ENCODE measurements at places on chromosomes 1 and 21.
A peak's percentile ranks its signal among the peaks of the same experiment; 100 is the strongest.

- DNase-seq = no peak
Observed at GRCh38 chr1:182978151-182978853, 25.3 kb upstream of the SHCBP1L start.

- DNase-seq = no peak
Observed at GRCh38 chr1:64967381-64967780, 1.0 kb upstream of the JAK1 start.

GRCh38 chr1:204405988-204406387, 5.6 kb downstream of the PPP1R15B start:
- peak; percentile 1 for DNase-seq

GRCh38 chr1:238112952-238113621, 222.4 kb upstream of the ZP4 start:
- DNase-seq = no peak

GRCh38 chr1:239367196-239367810, 19.1 kb upstream of the CHRM3 start:
- no peak for DNase-seq

DNA sequence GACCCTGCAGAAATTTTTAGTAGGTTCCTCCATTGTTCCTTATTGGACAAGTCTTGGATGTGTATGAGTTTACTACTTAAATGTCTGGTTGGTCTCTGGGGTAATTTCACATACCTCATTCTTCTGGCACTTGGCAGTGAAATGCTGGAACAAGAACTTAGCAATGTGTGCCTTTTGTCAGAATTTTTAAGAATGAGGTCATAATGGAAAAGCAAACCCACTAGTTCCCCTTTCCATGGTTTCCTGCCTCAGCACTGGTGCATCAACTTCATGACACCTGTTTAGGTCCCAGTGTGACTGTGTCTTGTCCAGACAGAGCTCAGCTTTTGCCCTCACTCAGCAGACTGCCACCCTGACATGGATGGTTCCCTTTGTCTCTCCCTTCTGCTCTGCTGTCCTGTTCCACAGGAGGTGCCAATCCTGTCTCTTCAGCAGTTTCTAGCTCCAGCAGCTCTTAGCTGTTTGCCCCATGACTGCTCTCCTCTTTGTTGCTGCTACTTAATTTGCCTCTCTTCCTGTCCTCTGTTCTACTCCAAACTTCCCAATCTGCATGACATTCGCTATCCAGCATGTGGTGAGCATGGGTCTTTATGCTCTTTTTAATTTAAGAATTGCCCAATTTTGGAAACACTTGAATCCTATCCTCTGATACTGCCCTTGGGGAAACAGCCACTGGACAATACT, 135.6 kb downstream of the CYYR1 start:
- no peak for DNase-seq

DNA sequence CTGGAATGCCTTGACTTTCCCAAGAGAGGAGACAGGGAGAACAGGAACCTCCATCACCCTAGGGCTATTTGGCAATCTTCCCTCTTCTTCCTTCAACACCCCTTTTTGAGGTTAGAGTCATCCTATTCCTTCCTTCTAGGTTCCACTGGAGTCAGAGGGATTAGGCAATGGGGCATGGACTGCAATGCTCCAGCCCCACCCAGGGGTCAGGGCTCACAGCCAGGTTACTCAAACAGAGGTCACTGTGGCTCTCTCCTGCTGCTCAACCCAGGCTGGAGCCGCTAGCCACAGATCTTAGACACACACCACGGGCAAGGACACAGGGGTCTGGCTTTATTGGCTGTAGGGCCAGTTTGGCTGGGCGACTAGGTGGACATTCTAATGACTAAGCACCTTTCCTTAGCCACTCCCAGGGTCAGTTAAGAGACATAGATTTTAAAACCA, 145.5 kb upstream of the NRIP1 start:
- no peak for DNase-seq

DNA sequence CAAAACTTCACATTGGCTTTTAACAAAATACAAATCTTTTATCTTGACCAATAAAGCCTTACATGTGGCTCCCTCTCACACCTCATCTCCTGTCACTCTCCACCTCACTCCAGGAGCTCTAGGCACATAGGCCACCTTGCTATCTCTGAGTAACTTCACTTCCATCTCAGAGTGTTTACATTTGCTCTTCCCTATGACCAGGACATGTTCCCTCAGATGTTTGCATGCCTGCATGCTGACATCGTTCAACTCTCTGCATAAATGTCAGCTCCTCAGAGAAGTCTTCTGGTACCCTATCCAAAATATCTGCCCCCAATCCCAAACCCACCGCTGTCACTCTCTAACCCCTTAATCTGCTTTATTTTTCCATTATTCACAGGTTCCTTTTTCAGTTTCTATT, 110.9 kb downstream of the TOMM20 start:
- no peak for DNase-seq

DNA sequence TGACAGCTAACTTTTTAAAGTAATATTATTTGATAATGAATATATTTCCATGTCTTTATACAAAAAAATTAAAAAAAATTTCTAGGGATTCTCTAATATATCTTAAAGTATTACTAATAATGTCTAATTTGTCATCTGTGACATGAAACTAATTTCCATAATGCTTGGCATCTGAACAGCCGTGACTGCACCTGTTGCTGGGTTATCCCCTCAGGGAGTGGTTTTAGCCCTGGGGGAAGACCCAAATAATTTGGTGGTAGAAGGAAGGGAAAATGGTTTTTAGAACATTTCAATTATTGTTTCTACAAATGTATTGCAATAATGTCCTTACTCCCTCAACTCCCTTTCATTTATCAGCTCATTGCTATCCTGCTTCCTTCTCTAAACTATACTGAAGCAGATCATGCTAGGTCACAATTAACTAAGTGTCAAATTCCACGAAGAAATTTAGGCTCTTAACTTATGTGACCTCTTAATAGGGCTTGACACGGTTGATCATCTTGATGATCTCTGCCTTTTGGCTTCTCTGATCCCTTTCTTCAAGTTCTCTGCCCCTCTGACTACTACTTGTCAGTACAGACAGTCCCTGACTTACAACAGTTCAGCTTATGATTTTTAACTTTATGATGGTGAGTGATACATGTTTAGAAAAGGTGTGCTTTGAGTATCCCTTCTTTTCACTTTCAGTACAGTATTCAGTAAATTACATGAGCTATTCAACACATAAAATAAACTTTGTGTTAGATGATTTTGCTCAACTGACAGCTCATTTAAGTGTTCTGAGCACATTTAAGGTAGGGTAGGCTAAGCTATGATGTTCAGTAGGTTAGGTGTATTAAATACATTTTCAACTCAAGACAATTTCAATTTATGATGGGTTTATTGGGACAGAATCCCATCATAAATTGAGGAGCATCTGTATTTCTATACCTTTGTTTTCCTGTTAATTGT, 26.4 kb upstream of the DPH5 start:
- DNase-seq = no peak

GRCh38 chr21:40200126-40200525, 332.9 kb downstream of the PCP4 start:
- DNase-seq = no peak

DNA sequence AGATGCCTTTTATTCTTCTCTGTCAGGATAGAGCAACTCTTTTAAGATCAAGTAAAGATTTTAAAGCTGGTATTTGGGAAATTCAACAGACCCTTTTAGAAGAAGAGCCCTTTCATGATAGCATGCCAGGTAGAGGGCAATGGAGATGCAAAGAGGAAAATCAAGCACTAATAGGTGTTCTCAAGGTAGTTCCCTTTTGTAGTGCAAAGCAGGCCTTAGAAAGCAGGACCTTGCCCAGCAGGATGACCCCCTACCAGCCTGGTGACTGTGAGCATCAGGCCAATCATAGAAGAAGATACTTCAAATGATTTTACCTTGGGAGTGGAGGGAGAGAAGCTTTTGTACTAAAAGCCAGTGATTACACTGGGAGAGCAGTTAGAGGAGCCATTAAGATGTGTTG, 381.4 kb upstream of the ZRANB2 start:
- DNase-seq = no peak

DNA sequence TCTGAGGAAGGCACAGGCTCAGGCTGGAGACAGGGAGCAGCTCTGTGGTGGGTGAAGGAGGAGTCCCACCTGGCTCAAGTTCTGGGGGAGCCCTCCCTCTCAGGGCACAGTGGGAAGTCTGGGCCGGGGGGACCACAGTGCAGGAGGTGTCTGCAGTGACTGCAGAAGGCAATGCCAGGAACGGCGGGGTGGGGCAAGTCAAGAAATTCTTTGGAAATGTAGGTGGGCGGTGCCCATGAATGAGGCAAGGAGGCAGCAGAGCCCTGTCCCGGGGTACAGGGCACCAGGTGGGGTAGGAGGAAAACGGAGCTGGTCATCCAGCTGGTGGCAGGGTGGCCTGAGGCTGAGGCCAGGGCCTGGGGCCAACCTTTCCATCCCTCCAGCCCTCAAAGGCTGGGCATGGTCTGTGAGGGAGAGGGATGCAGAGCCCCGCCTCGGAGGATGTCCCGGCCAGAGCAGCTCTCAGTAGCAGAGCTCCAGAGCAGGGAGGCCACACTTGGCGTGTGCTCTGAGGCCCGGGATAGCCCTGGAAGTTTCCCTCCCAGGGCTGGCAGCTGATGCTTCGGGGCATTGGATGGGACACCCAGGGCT, 4.7 kb downstream of the TFF3 start:
- DNase-seq = no peak

DNA sequence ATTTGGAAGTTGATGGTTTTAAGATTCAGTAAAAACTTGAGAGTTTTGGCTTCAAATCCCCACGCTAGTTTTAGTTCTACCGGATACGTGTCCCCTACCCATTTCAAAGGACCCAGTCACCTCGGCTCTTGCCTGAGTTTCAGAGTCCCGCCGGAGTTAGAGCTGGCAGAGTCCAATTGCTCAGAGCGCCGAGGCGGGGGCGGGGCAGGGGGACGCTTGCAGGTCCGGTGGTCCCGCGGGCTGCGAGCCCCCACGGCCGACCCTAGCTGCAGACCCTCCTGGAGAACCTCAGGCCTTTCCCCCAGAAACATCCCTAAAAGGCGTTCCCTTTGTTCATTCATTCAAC, 765 bp upstream of the VPS45 start:
- no peak for DNase-seq

GRCh38 chr1:113515498-113515897, 125.2 kb downstream of the MAGI3 start:
- DNase-seq = no peak

DNA sequence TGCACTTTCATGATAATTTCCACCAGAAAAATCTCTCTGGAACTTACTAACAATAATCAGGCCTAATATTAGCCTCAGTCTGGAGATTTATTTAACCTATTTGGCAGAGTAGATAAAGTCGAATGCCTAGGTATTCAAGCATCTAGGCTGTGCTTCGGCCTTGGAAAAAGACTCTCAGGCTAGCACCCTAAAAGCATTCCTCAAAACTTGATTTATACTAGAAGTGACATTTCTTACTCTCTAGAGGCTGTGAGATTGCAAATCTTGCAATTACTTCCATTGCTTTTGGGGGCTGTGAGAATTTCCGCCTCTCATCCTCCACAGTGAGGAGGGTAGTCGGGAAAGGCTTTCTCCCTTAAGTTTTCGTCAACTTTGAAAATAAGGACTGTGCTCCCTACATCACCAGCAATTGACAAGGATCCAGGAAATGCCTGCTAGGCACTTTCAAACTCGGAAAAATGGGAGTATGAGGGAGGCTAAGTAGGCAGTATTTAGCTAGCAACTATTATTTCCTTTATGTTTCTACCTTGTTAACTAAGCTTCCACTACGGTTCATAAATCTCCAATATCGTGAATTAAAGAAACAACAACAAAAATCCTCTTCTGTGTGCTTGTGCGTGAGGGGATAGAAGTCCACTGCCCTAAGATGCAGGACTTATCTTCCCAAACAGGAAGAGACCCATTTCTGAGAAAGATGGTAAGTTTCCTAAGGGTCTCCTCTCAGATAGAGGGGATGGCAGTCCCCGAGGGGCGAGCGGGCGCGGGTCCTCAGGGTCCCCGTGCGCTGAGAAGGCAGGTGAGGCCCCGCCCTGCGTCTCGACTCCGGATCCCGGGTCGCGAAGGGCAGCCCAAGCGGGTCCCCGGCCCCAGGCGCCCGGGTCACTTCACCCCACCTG, 1.1 kb upstream of the LMO4 start:
- no peak for DNase-seq

DNA sequence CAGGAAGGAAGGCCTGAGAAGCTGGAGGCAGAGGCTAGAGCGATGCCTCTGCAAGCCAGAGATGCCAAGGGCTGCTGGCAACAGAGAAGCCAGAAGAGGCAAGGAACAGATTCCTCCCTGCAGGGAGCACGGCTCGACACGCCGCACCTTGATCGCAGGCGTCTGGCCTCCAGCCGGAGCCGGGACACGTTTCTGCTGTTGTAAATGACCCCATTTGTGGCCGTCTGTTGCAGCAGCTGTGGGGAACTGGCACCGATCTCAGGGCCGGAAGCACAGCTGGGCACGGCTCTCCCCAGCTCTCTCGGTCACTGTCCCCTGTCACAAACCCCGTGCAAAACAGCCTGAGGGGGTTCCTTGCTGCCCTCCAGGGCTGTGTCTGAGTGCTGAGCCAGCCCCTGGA, 59.6 kb downstream of the SIK1 start:
- no peak for DNase-seq

GRCh38 chr1:183787704-183788103, 17.2 kb upstream of the RGL1 start:
- DNase-seq = no peak

GRCh38 chr1:53359225-53359933, 31.5 kb upstream of the LRP8 start:
- peak; percentile 58 for DNase-seq

DNA sequence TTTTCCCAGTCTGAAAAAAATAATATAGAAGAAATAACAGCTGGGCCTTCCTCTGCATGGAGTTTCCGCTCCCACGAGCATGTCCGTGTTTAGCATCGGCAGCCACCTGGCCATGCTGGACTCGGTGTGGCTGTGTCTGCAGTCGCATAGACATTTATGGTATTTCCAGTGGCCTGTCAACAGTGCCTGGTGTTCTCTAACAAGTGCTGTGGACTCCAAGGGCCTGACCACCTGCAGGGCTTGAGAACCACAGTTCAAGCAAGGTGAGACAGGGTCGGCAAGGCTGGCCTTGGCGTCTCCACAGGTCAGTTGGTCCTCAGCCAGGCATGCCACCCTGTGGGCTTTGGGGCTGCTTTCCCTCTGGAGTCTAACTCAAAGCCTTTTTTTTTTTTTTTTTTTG, 124.8 kb downstream of the PGBD5 start:
- no peak for DNase-seq

GRCh38 chr21:44354001-44354405, 582 bp downstream of the TRPM2 start:
- no peak for DNase-seq

DNA sequence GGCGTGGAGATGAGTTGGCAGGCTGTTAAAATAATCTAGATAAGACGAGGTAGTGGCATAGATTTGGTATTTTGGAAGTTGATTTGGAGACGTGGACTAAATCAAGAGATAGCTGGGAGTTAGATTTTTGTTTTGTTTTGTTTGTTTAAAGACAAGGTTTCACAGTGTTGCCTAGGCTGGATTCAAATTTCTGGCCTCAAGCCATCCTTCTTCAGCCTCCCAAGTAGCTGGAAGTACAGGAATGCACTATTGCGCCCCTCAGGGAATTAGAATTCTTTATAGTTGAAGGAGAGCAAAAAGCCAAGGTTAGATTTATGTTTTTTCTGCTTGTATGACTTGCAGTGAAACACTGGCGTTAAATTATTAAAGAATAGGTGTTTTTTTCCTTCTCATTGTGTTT, 22.3 kb upstream of the SNRPE start:
- DNase-seq = no peak

- no peak for DNase-seq
Observed at GRCh38 chr1:97778718-97779117, 142.1 kb downstream of the DPYD start.

Data from vagina (tissue), 2 donors.